Activated naive CD8-positive, alpha-beta T cell treated with anti-CD3 and anti-CD28 coated beads for 36 hours (primary cell): ENCODE measurements at places on chromosomes 3 and 15. TPM values are rescaled to one million over a fixed set of nuclear protein-coding genes. Genes with fewer than 3 reads are reported as not detected.

DCUN1D1 gene
- 53.8 TPM for total RNA-seq

XCR1 gene
- total RNA-seq: not detected

SERINC4 gene
- total RNA-seq: 0.14 TPM

PTH1R gene
- not detected for total RNA-seq

HTR3E gene
- total RNA-seq: not detected

RBP2 gene
- total RNA-seq: not detected

- DNase-seq: no peak
- H3K4me1 ChIP-seq: peaks cover 50% of the 10 kb centered on the region
- peak overlapping the region; percentile 1 for H3K27ac ChIP-seq
- H3K4me3 ChIP-seq: no peak overlapping the region
- H3K36me3 ChIP-seq: peaks cover 57% of the 10 kb centered on the region
Measured at GRCh38 chr15:101179341-101180153, 72.3 kb downstream of the CHSY1 start.

- no peak for DNase-seq
- no peak overlapping the region for H3K27ac ChIP-seq
- no peak overlapping the region for H3K4me3 ChIP-seq
- no peaks in the 10 kb centered on the region for H3K4me1 ChIP-seq
Measured at GRCh38 chr15:78993931-78994530, 49.2 kb upstream of the CTSH start.

GRCh38 chr15:101578443-101578894 lies 73.7 kb downstream of the TM2D3 start:
- peaks cover 53% of the 10 kb centered on the region for H3K27me3 ChIP-seq
- H3K36me3 ChIP-seq: no peaks in the 10 kb centered on the region
- H3K4me1 ChIP-seq: no peaks in the 10 kb centered on the region
- H3K27ac ChIP-seq: no peak overlapping the region

GRCh38 chr15:92655178-92655995 lies at the start of gene FAM174B:
Gene FAM174B (minus strand): TSS chr15:92655775.
- H3K36me3 ChIP-seq: peaks cover 5% of the 10 kb centered on the region
- H3K4me3 ChIP-seq: peak within 1 kb of the TSS; percentile 81
- H3K4me1 ChIP-seq: peaks cover 6% of the 10 kb centered on the region

- H3K27ac ChIP-seq: no peak overlapping the region
- no peak overlapping the region for H3K4me3 ChIP-seq
- H3K36me3 ChIP-seq: no peaks in the 10 kb centered on the region
- peaks cover 12% of the 10 kb centered on the region for H3K4me1 ChIP-seq
- no peaks in the 10 kb centered on the region for H3K27me3 ChIP-seq
Measured at GRCh38 chr3:114464548-114464947, 170.7 kb downstream of the TIGIT start.

GRCh38 chr3:169327546-169328356 lies 335.8 kb downstream of the MECOM start:
- no peaks in the 10 kb centered on the region for H3K36me3 ChIP-seq
- DNase-seq: no peak
- no peak overlapping the region for H3K4me3 ChIP-seq
- no peak overlapping the region for H3K27ac ChIP-seq
